ENCODE measurements at places on chromosomes 4 and X. TPM values are rescaled to one million over a fixed set of nuclear protein-coding genes. Genes with fewer than 3 reads are reported as not detected.

The MAGEC2 gene
- total RNA-seq, result not detected

The UGT2A3 gene
- total RNA-seq, result not detected

The BCLAF3 gene
- 11.1 TPM for total RNA-seq

The DOK7 gene
- total RNA-seq, result 0.99 TPM

The POU4F2 gene
- total RNA-seq, result not detected

The BLOC1S4 gene
- total RNA-seq, result 6.5 TPM

All from skin of body (tissue), 3 donors.